Activated T-cell treated with anti-CD3 and anti-CD28 coated beads, Interleukin-2, amount 50 U/mL, for 4 hours (primary cell): ENCODE measurements at places on chromosomes 7 and 10. TPM values are rescaled to one million over a fixed set of nuclear protein-coding genes. Genes with fewer than 3 reads are reported as not detected.

The NEUROG3 gene
- not detected for total RNA-seq

The HTR7 gene
- not detected for total RNA-seq

The RAB19 gene
- total RNA-seq: 3.8 TPM

The STEAP2 gene
- total RNA-seq: 0.14 TPM

The DKK1 gene
- total RNA-seq: 0.42 TPM

The TUBAL3 gene
- total RNA-seq: not detected

The NEBL gene
- 0.48 TPM for total RNA-seq

The NAT16 gene
- not detected for total RNA-seq

The BUD31 gene
- 178 TPM for total RNA-seq

The EPO gene
- total RNA-seq: not detected

The BZW2 gene
- 127 TPM for total RNA-seq

The SUGCT gene
- total RNA-seq: 1.3 TPM

The MYO1G gene
- 120 TPM for total RNA-seq

The IFIT2 gene
- 1.5 TPM for total RNA-seq

The APBB1IP gene
- total RNA-seq: 44.8 TPM

The ZNF22 gene
- total RNA-seq: 16.4 TPM

The SLC13A1 gene
- total RNA-seq: not detected

The PALD1 gene
- total RNA-seq: 2.6 TPM

The CFAP46 gene
- total RNA-seq: 0.42 TPM

The SLC26A5 gene
- not detected for total RNA-seq

The SNCG gene
- not detected for total RNA-seq

The PDZD7 gene
- not detected for total RNA-seq

The HOXA4 gene
- not detected for total RNA-seq

The IGF2BP3 gene
- total RNA-seq: 0.32 TPM

The CRTAC1 gene
- not detected for total RNA-seq

The COL1A2 gene
- 1.4 TPM for total RNA-seq

The SNX13 gene
- 20.8 TPM for total RNA-seq

The GNA12 gene
- total RNA-seq: 25.7 TPM

The CPA1 gene
- total RNA-seq: 4.9 TPM

The PIP gene
- not detected for total RNA-seq

The PNLIP gene
- total RNA-seq: 1.8 TPM

The CABCOCO1 gene
- not detected for total RNA-seq

The PRPS1L1 gene
- not detected for total RNA-seq

The GIMAP8 gene
- total RNA-seq: 3.5 TPM

The USP6NL gene
- 5.3 TPM for total RNA-seq

The OPN4 gene
- total RNA-seq: not detected

The CALML5 gene
- total RNA-seq: not detected

The FAM241B gene
- 15.3 TPM for total RNA-seq
